Cortex of kidney (tissue), 1 donor: ENCODE measurements at places on chromosomes 7 and 10.

DNA sequence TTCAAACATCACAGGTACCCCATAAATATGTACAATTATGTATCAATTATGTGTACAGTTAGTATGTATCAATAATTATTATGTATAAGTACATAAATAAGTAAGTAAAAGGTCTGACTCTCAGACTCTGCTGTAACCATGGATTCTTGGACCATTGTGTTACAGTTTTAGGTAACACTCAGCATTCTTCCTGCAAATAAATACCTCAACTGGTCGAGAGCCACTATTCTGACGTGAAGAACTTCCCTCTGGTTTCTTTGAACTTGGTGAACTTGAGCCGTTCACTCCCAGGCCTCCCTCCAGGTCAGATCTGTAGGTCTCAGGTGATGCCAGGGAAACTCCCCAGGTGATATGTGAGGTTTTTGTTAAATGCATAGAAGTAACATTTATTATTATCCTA, 191.8 kb upstream of the PLXNA4 start:
- no peak for DNase-seq

DNA sequence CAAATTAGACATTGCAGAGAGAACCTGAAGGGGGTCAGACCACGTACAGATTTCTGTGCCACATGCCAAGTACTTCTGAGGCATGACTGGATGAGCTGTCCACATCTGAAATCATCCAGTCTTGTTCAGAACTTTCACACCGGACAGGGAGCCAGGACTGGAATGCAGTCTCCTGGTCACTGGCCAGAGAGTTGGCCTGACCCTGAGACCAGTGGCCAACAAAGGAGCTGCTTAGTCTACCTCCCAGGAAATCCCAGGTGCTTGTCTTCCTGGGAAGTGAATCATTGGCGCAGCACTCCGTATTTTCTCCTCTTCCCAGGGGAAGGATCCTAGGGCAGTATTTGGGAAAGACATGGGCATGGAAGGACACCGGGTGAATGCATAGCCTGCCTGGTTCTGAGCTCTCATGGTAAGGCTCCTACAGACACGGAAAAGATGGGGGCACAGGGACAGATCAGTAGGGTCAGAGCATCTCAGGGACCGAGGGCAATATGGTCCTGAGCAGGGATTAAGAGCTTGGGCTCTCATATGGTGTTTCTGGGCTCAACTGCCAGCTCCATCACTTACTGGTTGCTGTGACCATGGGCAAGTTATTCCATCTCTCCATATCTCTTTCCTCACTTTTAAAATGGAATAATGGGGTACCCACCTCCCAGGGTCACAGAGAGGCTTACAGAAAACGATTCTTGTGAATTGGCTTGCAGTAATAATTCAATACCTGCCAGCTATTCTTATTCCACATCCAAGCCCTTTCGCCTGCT, 1.3 kb upstream of the SCD start:
- no peak for DNase-seq

GRCh38 chr7:67413670-67414069, 417.0 kb downstream of the TYW1 start:
- DNase-seq = no peak

DNA sequence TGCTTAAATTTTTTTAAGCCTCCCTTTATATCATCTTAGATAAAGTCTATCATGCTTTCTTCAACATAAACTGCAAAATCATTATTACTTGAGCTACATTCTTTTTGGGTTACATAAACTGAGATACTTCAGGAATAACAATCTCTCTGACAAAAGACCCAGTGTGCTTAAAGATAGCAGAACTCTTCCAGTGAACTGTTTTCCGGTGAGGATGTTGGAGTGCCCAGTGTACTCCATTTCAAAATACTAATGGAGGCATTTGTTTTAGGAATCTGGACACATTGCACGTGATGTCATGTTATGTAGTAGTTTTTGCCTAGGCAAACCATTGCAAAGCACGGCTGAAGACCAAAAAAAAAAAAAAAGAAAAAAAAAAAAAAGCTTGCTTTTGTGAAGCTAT, 388.2 kb upstream of the CELF2 start:
- DNase-seq = no peak
